ENCODE measurements at places on chromosomes 5 and 9.

DNA sequence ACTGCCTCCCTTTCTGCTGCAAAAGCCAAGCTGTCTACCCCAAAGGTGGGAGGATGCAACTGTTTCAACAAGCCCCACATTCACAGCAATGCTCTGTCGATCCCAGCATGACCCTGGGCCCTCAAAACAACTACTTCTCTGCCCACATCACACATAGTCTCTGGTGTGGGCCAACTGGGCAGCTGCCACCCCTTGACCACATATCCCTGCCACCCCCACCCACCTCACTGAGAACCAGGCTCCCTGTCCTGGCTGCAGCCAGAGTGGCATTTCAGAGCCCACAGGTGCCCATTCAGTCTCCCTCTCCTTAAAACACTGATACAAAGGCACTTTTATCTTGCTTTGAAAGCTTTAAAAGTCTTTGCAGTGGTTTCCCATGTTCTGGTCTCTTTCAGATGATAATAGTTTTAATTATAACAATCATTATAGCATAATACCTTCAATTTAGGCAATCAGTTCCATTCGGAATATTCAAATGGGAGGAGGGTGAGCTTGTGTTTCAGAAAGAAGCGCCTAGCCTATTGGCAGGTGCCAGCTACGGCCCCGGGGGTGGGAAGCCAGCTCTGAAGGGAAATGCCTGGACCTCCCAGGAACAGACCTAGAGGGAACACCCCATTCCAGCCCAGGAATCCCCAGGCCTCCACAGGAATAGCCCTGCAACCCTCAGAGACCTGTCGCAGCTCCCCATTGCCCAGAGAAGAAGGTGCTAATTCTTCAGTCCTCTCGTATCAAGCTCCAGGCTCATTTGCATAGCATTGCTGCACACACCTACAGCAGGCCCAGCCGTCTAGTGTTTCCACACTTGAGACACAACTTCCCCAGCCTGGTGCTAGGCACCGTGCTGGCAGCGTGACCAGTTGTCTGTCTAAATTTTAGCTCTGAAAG is 90.8 kb downstream of the C5orf15 start:
- DNase-seq: no peak

- DNase-seq: no peak
These were observed 244.7 kb downstream of the BNC2 start for GRCh38 chr9:16625811-16626210.

GRCh38 chr5:153496835-153497234 is 6.4 kb downstream of the GRIA1 start:
- DNase-seq: no peak

DNA sequence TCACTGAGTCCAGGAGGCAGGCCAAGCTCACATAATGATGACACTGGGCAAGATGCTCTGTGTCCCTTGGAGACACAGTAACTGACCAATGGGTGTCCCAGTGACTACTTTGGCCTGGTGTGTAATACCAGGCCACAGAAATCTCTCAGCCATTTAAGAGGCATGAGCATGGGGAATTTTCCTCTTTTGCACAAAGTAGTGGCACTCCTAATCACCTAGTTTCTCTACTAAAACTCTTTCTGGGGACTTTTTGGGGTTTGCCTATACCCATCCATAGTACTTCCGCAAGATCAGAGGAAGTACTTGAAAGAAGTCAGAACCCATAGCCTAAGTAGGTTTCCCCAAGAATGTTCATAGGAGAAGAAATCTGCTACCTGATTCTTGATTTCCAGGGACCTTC is 161.9 kb downstream of the ARSB start:
- no peak for DNase-seq

- DNase-seq: no peak
These were observed 188.2 kb downstream of the TRIO start for GRCh38 chr5:14331386-14331781.

All from left forelimb (tissue), 1 donor.